Stimulated activated CD4-positive, alpha-beta T cell treated with anti-CD3 and anti-CD28 coated beads, TNF-alpha, amount 100 ng/mL, for 24 hours (primary cell): ENCODE measurements at places on chromosomes 12 and 14.

DNA sequence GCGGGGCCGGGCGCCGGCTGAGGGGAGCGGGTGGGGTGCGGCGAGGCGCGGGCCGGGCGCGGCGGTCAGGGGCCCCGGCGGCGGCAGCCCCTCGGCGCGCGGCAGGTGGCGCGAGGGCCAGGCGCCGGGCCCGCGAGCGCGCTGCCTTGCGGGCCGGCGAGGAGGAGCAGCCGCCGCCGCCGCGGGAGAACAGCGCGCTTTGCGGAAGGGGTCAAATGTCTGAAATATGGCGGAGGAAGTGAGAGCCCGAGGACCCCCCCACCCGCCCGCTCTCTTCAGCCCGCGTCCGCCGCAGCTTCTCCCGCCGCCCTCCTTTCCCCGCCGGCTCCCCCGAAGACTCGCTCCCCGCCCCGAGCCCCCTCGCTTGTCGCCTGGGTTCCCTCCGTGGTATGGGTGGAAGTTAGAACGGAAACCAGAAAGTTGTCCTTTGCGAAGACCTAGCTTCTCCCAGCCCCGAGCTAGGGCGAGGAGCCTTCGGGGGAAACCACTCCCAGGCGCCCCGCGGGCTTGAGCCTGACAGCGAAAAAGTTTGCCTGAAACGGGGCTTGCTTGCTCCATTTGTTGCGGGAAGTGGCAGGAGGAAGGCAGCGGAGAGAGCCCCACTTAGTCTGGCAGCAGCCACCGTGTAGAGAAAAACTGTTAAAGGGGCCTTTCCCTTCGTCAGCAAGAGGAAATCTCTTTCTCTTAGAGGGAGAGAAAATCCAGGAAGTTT, 551 bp downstream of the RAP1B start:
- DNase-seq, result peak; percentile 26

GRCh38 chr14:90354551-90355298, 23.0 kb upstream of the NRDE2 start:
- DNase-seq, result no peak

GRCh38 chr12:3366451-3367110, 124.4 kb upstream of the PRMT8 start:
- DNase-seq, result no peak

- no peak for DNase-seq
Measured at GRCh38 chr12:70692681-70693288, 55.6 kb upstream of the PTPRB start.

GRCh38 chr14:67513631-67514108, 19.4 kb upstream of the PLEKHH1 start:
- no peak for DNase-seq

- peak; percentile 20 for DNase-seq
Measured at GRCh38 chr12:44847888-44848702, 28.0 kb downstream of the NELL2 start.

DNA sequence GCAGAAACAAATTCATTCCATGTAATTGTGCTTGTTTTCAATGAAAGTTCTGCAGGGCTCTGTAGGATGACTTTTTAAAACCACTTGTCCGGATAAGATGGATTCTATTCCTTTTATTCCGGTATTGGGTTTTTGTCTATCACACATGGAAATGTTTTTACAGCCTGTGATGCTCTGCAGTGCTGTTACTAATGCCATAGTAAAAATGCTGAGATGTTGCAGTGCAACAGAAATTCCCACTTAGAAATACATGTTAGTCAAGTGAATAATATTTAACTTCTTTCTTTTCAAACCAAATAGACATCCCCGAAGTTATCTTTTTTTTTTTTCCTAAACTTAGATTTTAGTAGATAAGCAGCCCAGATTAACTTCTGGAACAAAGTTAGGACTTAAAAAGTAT, 71.9 kb downstream of the RASSF8 start:
- DNase-seq, result no peak

GRCh38 chr14:22634233-22634900, 9.8 kb downstream of the OR6J1 start:
- no peak for DNase-seq

DNA sequence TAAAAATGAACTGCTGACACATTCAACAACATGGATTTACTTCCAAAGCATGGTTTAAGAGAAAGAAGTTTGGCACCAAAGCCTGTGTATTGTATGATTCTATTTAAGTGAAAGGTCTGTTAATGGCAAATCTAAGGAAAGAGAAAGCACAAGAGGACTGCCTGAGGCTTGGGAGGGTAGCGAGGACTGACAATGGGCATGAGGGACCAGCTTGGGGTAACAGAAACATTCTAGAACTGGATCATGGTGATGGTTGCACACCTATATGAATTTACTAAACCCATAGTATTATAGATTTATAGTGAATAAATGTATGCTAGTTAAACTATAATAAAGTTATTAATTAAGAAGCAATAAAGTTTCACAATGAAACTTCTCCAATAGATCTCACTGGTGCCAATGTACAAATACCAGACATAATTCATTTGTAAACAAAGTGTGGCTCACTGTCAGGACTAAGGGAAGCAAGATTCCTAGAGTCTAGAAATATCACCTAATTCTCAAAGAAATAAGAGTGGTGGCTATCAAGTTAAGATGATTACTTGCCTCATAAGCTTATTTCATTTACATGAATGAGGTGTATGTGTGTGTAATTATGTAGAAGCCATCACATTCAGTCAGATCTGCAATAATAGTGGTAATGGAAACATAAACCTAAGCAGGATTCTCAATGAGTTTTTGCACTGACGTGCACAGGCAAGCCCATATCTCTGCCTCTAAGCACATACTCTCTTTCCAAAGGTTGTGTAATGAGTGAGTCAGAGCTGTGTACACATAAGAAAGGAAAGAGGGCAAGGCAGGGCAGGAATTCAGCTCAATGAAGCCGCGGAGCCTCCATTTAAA, 353.4 kb downstream of the KCNH5 start:
- DNase-seq, result no peak
